Thoracic aorta (tissue), 2 donors: ENCODE measurements at places on chromosomes 7 and 10. TPM values are rescaled to one million over a fixed set of nuclear protein-coding genes. Genes with fewer than 3 reads are reported as not detected.

- no peak for DNase-seq
- H3K36me3 ChIP-seq: no peaks in the 10 kb centered on the region
- H3K4me3 ChIP-seq: peak overlapping the region; percentile 50
- peaks cover 36% of the 10 kb centered on the region for H3K27me3 ChIP-seq
These were observed 3.1 kb downstream of the PAX2 start for GRCh38 chr10:100748231-100749058.

- no peaks in the 10 kb centered on the region for H3K4me1 ChIP-seq
- no peak overlapping the region for H3K4me3 ChIP-seq
- DNase-seq: no peak
These were observed 94.8 kb upstream of the AFAP1L2 start for GRCh38 chr10:114499116-114499515.

- no peaks in the 10 kb centered on the region for H3K36me3 ChIP-seq
- no peak overlapping the region for H3K27ac ChIP-seq
- H3K27me3 ChIP-seq: no peaks in the 10 kb centered on the region
- no peak for DNase-seq
These were observed 12.6 kb downstream of the IL15RA start for GRCh38 chr10:5964736-5965135.

DNA sequence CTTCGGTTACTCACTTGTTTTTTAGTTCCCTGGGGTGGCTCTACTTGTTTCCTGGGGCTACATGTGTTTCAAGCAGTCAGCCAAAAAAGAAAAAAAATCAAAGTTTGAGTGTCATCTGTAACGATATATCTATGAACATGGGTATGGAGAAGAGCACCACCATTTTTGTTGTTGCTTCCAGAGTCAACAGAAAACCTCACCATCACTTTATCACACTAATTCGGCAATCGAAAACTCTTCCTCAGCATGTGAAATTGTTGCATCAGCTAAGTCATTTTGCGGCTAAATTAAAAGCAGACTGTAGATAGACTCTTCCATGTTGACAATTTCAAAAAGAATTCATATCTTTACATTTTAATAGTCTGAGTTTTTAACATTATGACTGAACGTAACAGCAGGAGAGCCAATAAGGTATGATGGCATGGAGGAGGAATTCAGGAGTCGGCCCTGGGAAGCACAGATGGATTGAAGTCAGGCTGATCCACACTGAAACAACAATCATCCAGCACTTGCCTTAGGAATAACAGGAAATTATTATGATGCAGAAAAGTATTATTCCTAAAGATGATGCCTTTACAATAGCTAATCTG is 455.7 kb upstream of the KLF6 start:
- H3K4me1 ChIP-seq: peaks cover 31% of the 10 kb centered on the region
- no peaks in the 10 kb centered on the region for H3K36me3 ChIP-seq
- peak overlapping the region; percentile 98 for H3K27ac ChIP-seq
- peak overlapping the region; percentile 78 for H3K4me3 ChIP-seq

DNA sequence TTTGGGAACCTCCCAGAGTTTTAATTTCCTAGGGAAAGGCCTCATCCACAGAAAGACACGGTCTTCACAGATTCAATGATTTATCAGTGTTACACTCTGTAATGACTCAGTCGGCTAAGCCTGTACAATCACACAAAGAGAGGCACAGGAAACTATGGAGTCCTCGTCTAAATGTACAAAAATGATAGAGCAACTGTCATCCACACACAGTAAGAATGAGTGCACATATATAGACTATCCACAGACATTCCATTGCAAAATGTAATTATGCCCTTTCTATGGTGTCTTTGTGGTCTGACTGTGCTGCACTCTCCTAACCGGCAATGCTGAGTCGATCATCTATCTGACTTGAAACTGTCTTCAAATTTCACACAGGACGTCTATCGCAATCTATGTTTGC is 3.5 kb upstream of the NAMPT start:
- H3K27ac ChIP-seq: no peak overlapping the region
- H3K27me3 ChIP-seq: no peaks in the 10 kb centered on the region
- no peak overlapping the region for H3K4me3 ChIP-seq
- H3K36me3 ChIP-seq: no peaks in the 10 kb centered on the region

IGF2BP3 gene
- total RNA-seq: 8.1 TPM

- no peaks in the 10 kb centered on the region for H3K36me3 ChIP-seq
- H3K4me3 ChIP-seq: no peak overlapping the region
- no peaks in the 10 kb centered on the region for H3K27me3 ChIP-seq
- no peak for DNase-seq
- H3K4me1 ChIP-seq: peaks cover 58% of the 10 kb centered on the region
These were observed 83.1 kb downstream of the GRK5 start for GRCh38 chr10:119290301-119291048.

SRGN gene
- total RNA-seq: 200 TPM

DNA sequence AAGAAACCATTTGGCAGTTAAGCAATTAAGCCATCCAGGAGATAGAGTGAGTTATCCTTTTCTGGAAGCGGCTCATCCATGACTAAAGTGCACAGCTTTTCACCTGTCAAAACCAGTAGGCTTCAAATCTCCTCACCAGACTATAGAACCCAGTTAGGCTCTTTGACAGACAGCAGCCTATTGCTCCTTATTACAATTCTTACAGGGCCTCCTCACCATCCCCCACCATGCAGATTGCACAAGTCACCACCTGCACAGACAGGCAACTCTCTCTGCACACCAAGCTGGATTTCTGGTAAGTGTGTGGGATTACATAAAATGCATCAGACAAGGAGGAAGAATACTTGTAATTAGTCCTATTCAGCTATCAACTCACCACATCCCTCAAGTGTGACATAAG is 301.6 kb downstream of the SNX13 start:
- DNase-seq: no peak
- H3K4me3 ChIP-seq: no peak overlapping the region
- no peaks in the 10 kb centered on the region for H3K27me3 ChIP-seq
- no peaks in the 10 kb centered on the region for H3K4me1 ChIP-seq
- H3K36me3 ChIP-seq: no peaks in the 10 kb centered on the region

GRCh38 chr7:19275000-19275399 is 129.8 kb upstream of the FERD3L start:
- DNase-seq: no peak
- H3K27me3 ChIP-seq: no peaks in the 10 kb centered on the region
- no peak overlapping the region for H3K27ac ChIP-seq
- no peaks in the 10 kb centered on the region for H3K4me1 ChIP-seq
- H3K4me3 ChIP-seq: no peak overlapping the region

DNA sequence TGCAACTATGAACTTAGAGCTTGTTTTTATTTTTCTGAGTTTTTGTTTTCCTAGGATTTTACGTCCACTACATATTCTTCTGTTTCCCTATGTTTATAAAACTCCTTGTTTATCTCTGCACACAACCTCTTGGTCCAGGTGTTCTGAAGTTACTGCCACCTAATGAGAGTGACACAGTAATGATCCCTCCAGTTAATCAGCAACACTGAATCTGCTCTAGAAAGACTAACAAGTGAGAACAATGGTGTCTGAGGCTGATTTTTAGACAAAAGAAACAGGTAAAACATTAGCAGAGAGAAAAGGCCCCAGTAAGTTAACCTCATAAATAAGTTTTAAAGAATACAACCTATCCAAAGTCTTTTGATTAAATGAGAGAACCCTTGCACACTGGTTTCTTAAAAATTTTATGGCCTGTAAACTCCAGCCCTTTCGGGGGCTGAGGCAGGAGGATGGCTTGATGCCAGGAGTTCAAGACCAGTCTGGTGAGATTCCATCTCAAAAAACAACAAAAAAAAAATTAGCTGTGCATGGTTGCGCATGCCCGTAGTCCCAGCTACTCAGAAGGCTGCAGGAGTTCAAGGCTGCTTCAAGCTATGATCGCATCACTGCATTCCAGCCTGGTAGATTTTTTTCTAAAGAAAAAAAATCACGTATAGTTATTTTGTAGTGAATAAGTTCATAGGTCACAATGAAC is 397.6 kb downstream of the MAGI2 start:
- no peaks in the 10 kb centered on the region for H3K36me3 ChIP-seq
- H3K27ac ChIP-seq: no peak overlapping the region
- H3K4me3 ChIP-seq: no peak overlapping the region

DNA sequence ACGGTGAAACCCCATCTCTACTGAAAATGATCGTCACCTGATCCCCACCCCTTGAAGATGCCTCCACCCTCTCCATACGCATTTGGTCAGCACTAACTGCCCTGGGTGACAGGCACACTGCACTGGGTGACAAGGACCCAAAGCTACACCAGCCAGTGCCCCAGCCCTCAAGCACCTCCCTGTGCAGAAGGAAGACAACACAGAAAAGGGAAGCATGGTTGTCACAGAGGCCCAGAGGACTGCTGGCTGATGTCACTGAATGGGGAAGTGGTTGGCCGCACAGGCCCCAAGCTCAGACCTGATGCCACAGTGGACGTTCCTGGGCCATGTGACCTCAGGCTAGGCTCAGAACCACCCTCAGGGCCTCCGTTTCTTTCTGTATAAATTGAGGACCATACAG is 4.2 kb upstream of the PILRA start:
- DNase-seq: no peak
- no peaks in the 10 kb centered on the region for H3K4me1 ChIP-seq
- H3K27me3 ChIP-seq: no peaks in the 10 kb centered on the region

DNA sequence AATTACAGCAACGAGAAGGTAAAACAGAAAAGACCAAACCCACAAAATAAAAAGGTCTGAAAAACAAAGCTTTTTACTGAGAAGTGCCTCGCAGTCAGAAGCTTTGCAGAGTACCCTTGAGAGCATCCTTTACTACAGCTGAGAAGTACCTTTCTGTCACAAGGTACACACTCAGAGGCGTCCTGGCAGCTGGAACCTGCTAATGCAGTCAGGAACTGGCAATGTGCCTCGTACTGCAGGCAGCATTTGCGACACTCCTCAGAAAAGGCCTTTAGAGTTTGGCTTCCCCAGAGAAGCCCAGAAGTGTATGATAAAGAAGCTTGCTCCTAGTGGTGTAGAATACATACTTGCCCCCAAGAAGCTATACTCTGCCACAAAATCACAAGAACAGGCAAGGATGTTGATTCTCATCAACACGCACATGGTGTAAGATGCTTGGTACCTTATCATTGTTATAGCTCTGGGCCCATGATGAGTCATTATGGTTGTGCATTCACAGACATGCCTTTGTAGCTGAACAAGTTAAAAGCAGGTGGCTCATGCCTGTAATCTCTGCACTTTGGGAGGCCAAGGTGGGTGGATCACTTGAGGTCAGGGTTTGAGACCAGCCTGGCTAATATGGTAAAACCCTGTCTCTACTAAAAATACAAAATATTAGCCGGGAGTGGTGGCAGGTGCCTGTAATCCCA is 2.0 kb upstream of the GTPBP4 start:
- DNase-seq: no peak
- peaks cover 22% of the 10 kb centered on the region for H3K4me1 ChIP-seq
- no peaks in the 10 kb centered on the region for H3K36me3 ChIP-seq
- H3K27me3 ChIP-seq: no peaks in the 10 kb centered on the region
- no peak overlapping the region for H3K27ac ChIP-seq

DNA sequence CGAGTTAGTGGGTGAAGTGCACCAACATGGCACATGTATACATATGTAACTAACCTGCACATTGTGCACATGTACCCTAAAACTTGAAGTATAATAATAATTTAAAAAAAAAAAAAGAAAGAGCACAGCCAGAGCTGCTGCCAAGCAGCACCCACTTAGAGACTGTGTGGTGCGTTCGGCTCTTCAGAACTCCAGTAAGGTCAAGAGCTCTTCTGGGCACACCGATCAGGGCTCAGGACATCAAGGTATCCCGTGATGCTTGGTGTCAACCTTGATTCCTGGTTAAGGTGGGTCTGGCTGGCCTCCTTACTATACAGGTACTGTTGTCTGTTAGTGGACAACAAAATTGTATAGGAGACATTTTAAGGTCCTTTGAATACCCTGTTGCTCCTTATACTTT is 385.7 kb upstream of the AKR1E2 start:
- H3K27me3 ChIP-seq: no peaks in the 10 kb centered on the region
- no peak overlapping the region for H3K4me3 ChIP-seq
- H3K27ac ChIP-seq: no peak overlapping the region
- H3K4me1 ChIP-seq: peaks cover 14% of the 10 kb centered on the region
- no peak for DNase-seq
- H3K36me3 ChIP-seq: no peaks in the 10 kb centered on the region

DNA sequence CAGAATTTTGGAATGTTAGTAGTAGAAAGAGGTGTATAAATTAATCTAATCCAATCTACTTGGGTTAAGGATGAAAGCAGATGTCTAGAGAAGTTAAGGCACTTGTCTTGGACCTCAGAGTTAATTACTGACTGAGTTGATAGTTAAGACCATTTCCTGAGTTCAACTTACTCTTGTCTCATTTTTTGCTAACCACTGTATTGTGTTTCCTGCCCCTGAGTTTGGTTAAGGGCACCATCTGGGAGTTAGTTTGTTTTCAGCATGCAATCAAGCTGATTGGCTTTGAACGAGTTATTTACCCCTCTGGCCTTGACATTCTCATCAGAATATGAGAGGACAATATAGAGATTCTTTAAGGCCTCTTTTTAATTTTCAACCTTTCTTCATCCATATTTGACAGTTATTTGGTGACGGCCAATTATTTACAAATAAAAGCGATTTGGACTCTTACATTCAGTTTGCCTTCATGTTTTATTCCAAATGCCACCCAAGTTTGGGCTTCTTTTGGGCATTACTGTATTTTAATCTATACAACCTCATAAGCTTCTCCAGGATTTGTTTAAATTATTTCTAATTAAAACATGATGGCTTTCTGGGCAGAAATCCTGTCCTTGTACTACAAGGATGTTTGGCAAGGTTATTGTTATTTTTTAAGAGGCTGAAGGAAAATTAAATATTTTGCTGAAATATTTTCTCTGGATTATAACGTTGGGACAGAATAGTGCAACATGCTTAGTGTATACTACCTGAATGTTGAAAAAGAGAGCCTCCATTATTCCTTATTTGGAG is 225.0 kb downstream of the CACNB2 start:
- no peak overlapping the region for H3K27ac ChIP-seq
- no peak overlapping the region for H3K4me3 ChIP-seq
- H3K36me3 ChIP-seq: no peaks in the 10 kb centered on the region
- H3K4me1 ChIP-seq: peaks cover 13% of the 10 kb centered on the region

GRCh38 chr7:1549357-1550004 is 6.5 kb downstream of the TMEM184A start:
- H3K4me3 ChIP-seq: no peak overlapping the region
- no peaks in the 10 kb centered on the region for H3K27me3 ChIP-seq
- no peak for DNase-seq
- peaks cover 2% of the 10 kb centered on the region for H3K36me3 ChIP-seq

MINDY4 gene
- total RNA-seq: 44.0 TPM

GRCh38 chr7:12706900-12707536 is 19.6 kb downstream of the ARL4A start:
- H3K36me3 ChIP-seq: no peaks in the 10 kb centered on the region
- H3K27ac ChIP-seq: no peak overlapping the region
- no peak for DNase-seq

DNA sequence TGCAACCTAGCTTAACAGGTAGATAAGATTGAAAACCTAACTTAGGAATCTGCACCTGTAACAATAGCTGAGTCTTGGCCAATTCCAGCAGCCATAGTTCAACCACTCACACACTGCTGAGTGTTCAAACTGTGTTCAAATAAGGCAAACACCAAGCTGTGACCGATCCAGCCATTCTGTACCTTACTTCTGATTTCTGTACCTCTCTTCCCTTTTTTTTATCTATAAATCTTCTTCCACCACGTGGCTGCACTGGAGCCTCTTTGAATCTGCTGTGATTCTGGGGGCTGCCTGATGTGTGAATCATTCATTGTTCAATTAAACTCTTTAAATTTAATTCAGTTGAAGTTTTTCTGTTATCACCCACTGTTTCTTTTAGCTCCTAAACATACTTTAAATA is 15.7 kb upstream of the FOXL3 start:
- H3K4me1 ChIP-seq: no peaks in the 10 kb centered on the region
- H3K4me3 ChIP-seq: no peak overlapping the region
- no peak overlapping the region for H3K27ac ChIP-seq
- H3K36me3 ChIP-seq: no peaks in the 10 kb centered on the region
- no peak for DNase-seq
- H3K27me3 ChIP-seq: no peaks in the 10 kb centered on the region

HSPB1 gene
- 1,835 TPM for total RNA-seq

- H3K27me3 ChIP-seq: no peaks in the 10 kb centered on the region
- no peak for DNase-seq
These were observed 72.1 kb downstream of the PTPRZ1 start for GRCh38 chr7:121945066-121945465.

CYP2C19 gene
- total RNA-seq: not detected
